ENCODE measurements at places on chromosomes 16 and 17.
A peak's percentile ranks its signal among the peaks of the same experiment; 100 is the strongest.

- DNase-seq = no peak
Measured at GRCh38 chr17:82154881-82155331, 56.9 kb upstream of the FASN start.

DNA sequence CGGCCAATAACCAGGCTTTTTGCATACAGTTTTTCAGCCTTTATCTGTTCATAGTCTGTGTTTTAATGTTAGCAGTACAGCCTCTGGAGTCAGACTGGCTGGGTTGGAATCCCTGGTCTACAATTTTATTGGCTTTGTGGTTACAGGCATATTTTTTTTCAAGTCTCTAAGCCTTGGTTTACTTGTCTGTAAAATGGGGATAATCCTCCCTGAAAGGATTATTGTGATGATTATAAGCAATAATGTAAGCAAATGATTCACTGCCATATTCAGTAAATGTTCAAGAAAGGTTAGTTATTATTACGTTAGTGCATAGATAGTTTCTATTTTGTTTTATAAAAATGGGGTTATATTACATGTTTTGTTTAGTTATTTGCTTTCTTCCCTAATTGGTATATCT lies 15.7 kb downstream of the COX10 start:
- DNase-seq = no peak

DNA sequence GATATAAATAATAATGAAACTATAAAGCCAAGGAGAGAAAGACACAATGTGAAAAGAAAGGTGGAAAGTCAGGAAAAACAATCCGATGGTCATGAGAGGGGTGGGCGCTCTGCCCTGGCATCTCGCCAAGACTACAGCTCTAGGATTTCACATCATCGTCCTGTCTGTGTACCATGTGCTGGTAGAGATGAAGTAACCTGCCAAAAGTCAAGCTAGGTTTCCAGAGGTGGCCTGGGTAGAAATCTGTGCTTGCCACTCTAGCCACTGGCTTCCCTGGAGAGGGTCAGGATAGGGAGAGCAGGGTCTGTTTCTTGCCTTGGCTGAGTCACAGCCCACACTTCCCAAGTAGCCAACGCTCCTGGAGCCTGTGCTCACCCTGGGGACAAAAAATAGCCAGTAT lies 31.0 kb upstream of the TRAP1 start:
- DNase-seq = no peak

DNA sequence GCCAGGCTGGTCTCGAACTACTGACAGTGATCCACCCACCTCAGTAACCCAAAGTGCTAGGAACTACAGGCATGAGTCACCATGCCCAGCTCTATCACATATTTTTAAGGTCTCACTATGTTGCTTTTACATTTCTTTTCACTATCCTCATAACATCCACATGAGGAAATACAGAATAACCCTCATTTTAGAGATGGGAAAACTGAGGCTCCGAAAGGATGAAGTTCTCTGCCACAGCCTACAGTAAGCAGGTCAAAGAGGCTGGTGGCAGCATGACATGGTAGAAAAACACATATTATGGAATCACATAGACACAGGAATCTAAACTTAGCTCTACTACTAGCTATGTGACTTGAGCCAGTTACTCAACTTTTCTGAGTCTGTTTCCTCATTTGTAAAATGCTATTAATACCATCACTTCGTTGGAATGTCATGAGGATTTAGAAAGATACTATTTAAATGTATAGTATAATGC lies 32.2 kb downstream of the APPBP2 start:
- no peak for DNase-seq

GRCh38 chr16:2016407-2016922 lies 3.1 kb upstream of the NPW start:
- no peak for DNase-seq

GRCh38 chr16:23141959-23142740 lies 7.1 kb downstream of the USP31 start:
- no peak for DNase-seq

DNA sequence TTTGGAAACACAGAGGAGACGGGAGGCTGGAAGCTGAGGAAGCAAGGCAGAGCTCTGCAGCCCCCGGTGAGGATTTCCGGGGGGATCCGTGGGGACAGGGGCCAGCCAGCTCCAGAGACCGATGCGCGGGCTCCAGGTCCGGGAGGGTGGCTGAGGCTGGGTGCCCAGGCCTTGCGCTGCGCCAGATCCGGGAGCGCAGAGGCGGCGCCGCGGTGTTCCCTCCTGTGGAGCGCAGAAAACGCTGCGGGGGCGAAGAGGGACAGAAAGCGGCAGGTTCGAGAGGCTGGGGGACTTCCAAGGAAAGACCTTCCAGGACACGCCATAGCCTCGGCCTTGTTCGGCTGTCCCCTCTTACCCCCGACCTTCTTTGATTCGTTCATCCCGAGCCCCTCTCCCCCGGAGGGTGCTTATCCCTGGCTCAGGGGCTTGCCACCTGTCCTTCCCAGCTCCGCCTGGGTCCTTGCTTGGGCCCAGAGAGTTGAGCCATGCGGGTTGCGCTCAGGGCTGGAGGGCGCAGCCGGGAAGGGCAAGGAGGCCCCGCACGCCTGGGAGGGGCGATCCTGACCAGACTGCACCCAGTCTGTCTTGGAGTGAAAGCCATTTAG lies 697 bp upstream of the SHISA9 start:
- no peak for DNase-seq

DNA sequence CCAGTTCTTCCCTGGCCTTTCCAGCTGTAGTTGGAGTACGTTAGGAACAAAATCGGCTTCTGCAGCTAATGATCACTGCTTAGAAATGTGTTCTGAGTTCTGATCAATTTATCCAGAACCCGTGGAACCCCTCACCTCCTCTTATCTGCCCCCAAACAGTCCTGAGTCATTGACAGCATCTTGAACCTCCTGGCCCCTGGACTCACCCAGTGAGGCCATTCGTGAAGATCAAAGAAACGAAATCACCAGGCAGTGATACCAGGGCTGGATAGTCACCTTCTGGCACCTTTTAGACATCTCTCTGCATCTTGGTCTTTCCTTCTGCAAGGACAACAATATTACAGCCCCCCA lies 17.0 kb upstream of the EXOC7 start:
- DNase-seq = no peak

DNA sequence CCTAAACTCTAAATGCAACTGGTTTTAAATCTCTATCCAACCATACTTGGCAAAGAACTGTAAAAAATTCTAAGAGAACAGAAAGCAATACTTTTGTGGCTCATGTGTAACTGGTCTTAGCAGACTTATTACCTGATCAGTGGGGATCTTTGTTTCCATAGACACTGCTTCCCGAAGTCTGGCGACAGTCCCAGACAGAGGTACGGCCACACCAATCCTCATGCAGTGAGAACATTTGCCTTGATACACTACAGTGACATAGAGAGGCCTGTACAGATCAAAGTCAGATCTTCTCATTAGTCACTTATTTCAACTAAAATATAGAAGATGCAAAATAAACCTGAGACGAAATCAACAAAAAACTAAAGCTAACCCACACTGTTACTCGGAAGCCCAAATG lies 43.9 kb downstream of the USP31 start:
- no peak for DNase-seq

DNA sequence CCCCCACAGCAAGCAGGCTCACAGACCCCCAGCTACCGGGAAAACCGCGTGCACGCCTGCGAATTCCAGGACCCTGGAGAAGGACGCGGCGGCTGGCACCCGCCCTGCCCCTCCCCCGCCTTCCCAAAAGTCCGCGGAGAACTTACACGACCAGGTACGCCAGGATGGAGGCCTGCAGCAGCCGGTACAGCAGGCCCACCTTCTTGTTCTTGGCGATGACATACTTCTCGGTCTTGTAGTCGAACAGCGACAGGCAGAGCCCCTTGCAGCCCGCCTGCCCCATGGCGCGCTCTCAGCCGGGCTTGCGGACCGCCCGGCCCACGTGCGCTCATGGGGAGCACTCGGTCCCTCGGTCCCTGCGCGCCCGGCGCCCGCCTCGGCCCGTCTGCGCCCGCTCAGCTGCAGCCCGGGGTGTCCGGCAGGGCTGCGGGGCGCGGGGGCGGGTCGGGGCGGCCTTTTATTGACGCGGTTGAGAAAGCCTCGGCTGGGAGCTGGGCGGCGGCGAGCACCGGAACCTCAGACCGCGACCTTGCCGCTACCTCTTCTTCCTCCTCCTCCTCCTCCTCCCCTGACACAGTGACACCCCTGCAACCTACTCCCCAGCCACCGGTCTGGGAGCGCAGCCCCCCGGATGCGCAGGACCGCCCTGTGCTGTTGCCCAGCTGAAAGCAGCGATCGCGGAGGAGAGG lies at the start of gene P2RX5:
Gene P2RX5 (minus strand): TSS at position 433 of the 689 bp plus-strand sequence. CDS start 150 bp downstream, at position 283.
- no peak for DNase-seq

DNA sequence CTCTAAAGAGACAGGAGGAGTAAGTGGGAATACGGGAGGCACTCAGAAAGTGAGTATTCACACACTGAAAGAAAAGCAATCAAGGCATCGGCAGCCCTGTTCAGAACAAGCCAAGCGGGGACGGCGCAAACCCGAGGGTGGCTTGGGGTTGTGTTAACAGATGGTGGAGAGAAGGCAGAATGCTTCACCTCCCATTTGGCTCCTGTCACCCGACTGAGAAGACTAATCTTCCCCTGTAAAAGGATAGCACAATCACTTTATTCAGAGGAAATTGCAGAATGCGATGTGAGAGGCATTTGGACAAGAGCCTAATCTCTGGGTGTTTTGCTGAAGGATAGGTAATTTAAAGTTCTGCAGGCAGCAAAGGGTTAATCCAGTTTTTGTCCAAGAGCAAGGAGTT lies 119.3 kb upstream of the WSCD1 start:
- no peak for DNase-seq

DNA sequence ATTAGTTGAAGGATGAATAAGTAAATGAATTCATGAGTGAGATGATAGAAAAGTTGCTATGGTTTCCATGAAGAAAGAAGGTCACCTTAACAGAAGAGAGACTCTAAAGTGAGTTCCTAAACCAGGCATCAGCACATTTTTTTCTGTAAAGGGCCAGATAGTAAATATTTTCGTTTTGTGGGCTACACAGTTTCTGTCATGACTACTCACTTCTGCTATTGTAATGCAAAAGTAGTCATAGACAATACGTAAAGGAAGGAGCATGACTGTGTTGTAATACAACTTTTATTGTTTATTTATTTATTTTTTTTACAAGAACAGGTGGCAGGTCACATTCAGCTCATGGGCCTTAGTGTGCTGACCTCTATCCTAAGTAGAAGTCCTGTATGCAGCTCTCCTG lies 426.1 kb upstream of the DYNLRB2 start:
- DNase-seq = no peak

GRCh38 chr17:79050551-79050950 lies 24.1 kb upstream of the ENGASE start:
- DNase-seq = no peak

GRCh38 chr16:60485872-60486489 lies 1550.3 kb downstream of the CDH8 start:
- no peak for DNase-seq

DNA sequence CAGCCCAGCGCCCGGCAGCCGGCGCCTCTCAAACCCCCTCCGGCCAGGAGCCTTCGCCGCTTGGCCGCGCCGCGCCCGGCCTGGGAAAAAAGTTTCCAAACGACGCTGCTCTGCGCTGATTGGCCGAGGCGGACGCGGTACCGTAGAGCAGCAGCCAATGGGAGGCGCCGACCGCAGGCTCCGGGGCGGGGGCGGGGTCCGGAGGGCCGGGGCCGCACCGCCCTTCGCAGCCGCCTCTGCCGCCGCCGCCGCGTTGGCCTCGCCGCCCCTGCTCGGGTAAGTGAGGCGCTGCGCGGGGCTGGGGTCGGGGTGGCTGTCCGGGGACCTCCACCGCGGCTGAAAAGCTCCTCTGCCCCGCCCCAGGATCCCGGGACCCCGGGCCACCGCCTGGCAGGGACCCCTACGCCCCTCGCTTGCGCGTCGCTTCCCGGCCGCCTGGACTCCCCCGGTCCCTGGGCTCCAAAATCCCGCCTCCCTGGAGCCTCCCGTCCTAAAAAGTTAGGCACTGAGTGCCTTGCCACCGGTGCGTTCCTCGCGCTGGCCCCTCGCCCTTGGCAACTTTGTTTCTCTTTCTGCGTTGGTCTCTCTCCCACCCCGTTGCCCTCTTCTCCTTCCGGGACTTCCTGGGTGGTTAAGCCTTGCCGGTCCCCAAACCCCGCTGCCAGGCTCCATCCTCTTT lies at the start of gene NDE1:
Gene NDE1 (plus strand): TSS at position 227 of the 679 bp plus-strand sequence. CDS start 14,534 bp downstream, outside the sequence.
- DNase-seq = peak; percentile 63

- no peak for DNase-seq
Measured at GRCh38 chr17:5437721-5438317, 1.1 kb downstream of the C1QBP start.

All from stimulated activated CD4-positive, alpha-beta T cell treated with anti-CD3 and anti-CD28 coated beads, Interleukin-1b, Interleukin-23, amount 100 ng/mL, for 24 hours (primary cell).